ENCODE measurements at places on chromosomes 5 and 9. TPM values are rescaled to one million over a fixed set of nuclear protein-coding genes. Genes with fewer than 3 reads are reported as not detected.
A peak's percentile ranks its signal among the peaks of the same experiment; 100 is the strongest.

- DNase-seq = no peak
Measured at GRCh38 chr5:124935065-124935464, 188.6 kb upstream of the ZNF608 start.

- no peak for DNase-seq
Measured at GRCh38 chr5:50968356-50969149, 302.1 kb downstream of the PARP8 start.

- DNase-seq = no peak
Measured at GRCh38 chr5:159463590-159464321, 133.5 kb upstream of the IL12B start.

- no peak for DNase-seq
Measured at GRCh38 chr9:18350995-18351595, 122.9 kb upstream of the ADAMTSL1 start.

DNA sequence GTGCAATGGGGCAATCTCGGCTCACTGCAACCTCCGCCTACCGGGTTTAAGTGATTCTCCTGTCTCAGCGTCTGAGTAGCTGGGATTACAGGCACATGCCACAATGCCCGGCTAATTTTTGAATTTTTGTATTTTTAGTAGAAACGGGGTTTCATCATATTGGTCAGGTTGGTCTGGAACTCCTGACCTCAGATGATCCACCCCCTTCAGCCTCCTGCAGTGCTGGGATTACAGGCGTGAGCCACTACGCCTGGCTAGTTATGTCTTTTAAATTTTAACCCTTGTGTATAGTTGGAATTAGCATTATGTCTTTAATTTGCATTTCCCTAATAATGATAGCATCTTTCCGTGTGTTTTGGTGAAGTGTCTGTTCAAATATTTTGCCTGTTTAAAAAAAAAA lies 11.5 kb downstream of the GPBP1 start:
- no peak for DNase-seq

DNA sequence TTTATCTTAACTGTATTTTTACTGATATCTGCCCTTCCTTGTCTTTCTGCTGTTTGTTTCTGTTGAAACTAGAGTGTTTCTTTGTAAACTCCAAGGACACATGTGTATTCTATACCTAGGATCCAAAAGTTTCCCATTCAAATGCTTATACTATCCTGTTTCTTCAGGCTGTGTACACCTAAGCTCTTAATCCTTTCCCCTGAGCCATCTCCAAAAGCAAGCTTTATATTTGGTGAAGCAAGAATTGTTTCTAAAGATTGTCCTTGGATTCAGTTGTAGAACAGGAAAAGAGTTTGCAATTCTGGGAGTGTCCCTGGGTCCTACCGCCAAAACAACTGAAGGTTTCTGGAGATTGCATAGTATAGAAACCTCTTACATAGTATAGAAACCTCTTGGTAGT lies 65.9 kb downstream of the CWC27 start:
- no peak for DNase-seq

DNA sequence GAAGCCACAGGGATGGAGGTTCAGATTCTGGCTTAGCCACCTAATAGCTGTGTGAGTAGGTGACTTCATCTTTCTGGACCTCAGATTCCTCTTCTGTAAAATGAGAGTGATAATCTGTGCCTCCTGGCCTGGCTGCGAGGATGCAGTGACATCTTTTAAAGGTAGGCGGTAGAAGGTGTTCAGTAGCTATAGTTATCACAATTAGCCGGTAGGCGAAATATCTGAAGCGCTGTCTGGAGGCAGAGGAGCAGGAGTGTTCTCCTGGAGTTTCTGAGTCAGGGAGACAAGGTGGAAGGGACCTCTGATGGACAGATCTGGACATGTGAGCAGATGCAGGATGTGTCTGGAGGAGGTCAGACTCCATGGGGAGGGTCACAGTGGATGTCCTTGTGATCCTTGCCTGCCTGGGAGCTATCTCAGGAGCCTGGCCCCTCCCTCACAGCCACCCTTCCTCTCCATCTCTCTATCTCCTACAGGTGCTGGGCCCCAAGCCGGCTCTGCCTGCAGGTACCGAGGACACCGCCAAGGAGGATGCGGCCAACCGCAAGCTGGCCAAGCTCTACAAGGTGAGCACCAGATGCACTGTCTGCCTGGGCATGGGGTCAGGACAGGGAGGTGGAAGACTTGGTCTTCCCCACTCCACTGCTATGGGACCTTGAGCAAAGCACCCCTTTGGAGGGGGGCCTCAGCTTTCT lies 45.6 kb downstream of the GSN start:
- DNase-seq = no peak

- no peak for DNase-seq
Measured at GRCh38 chr9:137267933-137268355, 9.6 kb upstream of the TOR4A start.

GRCh38 chr5:59197911-59198310 lies 615.0 kb downstream of the RAB3C start:
- DNase-seq = no peak

- DNase-seq = no peak
Measured at GRCh38 chr9:25350011-25350410, 328.2 kb downstream of the TUSC1 start.

- DNase-seq = peak; percentile 21
Measured at GRCh38 chr9:34986540-34987047, 3.0 kb upstream of the DNAJB5 start.

GRCh38 chr5:68384936-68385594 lies 169.5 kb downstream of the PIK3R1 start:
- no peak for DNase-seq

- DNase-seq = no peak
Measured at GRCh38 chr9:2181792-2182191, 166.6 kb downstream of the SMARCA2 start.

GRCh38 chr5:177316005-177316404 lies 4.3 kb upstream of the MXD3 start:
- DNase-seq = no peak

DNA sequence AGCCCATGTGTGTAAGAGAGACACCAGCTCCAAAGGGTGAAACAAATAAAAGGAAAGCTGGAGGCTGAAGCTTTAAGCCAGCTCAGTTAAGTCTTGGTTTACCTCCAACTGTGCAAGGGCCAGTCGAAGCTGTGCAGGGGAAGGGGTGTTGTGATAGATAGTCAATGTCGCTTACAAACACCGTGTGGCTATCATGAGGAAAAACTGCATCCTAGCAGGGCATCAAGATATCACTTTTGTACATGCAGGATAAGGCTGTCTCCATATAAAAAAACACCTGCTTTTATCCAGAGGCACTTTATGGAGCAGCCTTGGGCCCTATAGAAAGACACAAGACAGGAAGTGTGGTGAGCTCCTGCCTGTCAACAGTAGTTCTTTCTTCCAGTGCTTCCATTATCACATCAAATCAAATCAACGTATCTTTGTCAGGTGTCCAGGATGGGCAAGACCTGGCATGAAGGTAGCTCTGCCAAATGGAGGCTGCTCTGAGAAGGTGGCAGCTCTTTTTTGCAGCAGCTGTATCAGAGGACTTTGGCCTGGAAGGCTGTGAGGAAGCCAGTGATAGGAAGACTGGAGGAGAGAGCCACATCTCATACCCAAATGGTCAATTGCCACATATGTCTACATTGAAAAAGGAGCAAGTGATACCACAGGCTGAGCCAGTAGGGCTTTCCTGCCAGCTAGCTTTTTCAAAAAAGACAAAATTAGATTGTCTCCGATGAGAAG lies 29.3 kb upstream of the SELENOP start:
- DNase-seq = no peak

DNA sequence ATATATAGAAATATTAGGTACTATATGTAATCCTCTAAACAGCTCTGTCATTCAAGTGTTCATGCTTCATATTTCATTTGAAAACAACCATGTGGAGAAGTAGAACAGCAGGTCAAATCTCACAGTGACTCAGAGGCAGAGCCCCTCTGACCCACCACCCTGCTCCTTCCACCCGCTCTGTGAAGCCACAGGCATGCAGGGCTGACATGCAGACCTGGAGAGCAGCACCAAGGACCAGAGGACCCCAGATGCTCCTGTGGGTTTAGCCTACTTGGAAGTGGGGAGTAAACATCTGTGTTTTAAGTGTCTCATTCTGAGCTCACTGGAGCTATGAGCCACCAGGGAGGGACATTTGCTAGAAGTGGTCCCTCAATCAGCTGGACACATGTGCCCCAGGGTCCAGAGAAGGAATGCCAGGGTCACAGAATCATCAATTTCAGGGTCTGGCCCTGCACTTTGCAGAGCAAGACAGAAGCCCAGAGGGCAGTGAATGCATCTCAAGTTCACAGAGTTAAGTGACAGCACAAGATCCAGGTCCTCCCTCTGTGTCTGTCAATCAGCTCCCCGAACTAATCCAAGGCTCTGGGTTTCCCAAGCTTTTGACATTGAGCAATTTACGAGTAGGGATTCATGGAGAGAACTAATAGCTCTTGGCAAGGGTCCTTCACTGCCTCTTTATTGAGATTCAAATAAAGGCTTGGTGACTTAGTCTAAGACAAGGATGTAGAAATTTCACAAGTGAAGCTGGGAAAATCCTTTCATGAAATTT lies 441.1 kb downstream of the SEMA5A start:
- DNase-seq = no peak

DNA sequence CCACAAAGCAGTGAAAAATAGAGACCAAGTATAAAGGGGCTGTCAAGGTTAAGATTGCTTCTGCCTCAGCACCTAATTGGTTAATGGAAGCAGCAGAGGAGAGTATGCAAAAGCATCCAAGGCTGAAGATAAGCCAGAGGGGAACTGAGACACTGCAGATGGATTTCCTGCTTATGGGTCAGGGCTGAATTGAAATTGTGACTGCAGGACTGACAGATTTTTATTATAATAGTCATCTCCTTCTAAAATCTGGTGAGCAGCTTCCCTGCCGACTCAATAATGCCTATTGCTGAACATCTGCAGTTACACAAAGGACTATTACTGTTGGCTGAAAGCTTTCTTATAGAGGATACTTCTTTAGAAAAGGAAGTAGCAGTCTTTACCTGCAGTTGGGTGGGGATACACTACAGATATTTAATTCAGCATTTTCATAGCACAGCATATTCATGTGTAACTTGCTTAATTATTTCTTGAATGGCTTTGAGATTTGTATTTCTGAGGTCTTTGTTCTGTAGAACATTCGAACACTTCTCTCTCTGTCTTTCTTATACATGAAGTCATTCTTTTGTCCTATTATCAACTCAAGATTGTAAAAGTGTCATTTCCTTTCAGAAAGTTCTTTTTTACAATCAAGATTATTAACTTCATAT lies 363.0 kb upstream of the RIOK2 start:
- no peak for DNase-seq

DNA sequence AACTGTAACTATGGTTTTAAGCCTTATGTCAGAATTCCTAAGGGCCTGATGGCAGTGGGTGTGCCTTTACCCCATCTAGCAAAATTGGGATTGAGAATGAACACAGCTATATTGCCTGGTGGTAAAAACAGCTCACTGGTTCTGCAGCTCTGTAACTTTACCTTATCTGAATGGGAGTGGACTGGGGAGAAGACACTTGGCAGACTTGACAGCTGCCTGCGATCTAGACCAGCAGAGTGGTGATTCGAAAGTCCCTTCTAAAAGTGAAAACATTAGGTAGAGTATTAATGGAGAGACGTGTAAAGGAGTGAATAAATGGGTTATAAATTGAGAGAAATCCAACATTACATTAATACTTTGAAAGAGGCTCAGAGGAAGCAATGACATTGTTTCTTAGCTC lies 289.1 kb upstream of the EDIL3 start:
- no peak for DNase-seq

GRCh38 chr5:171050916-171051315 lies 189.1 kb downstream of the RANBP17 start:
- DNase-seq = no peak

DNA sequence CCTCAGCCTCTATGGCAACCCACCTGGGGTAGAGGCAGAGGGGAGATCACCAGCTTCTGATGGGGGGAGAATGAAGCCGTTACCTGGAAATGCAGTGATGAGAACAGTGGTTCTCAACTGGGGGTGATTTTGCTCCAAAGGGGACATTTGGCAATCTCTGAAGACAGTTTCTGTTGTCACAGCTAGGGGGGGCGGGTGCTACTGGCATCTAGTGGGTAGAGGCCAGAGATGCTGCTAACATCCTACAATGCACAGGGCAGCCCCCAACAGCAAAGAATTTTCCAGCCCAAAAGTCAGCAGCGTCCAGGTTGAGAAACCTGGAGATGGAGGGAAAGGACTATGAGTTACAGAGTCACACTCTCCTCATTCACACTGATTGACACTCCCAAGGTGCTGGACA lies 84.5 kb downstream of the FGF1 start:
- DNase-seq = no peak

DNA sequence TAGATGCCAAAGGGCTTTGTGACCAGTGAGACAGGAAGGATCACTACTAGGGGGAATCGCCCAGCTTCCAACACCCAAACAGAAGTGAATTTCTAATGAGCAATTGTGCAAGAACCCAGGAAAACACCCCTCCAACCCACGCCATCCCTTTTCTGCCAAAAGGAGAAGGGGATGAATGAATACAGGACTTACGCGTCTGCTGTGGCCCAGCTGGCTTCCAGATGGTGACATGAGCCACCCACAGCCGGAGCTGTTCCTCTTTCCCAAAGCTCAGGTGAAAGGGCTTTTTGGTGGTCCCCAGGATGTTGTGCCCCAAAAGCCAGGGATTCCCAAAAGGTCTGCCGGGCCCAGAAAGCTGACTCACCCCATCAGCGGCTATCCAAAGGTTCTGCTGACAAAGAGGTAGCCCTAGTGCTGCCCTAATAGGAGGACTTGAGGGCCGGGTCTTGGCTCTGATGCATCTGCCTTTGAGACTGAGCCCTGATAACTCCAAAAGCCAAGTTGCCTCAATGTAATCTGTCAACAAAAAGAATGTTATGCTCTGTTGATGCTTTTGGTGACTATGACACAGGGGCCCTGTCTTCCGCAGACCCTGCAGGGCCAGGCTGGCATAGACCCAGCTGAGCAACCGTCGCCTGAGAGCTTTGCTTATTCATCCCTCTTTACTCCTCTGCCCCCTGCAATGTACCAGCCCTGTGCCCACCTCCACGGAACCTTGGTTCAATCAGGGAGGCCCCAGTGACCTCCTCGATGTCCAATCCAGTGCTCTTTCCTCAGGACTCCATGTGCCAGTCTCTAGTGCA lies 14.5 kb downstream of the GSN start:
- no peak for DNase-seq

Gene ACOT12
- not detected for total RNA-seq

Gene OMD
- total RNA-seq = 3.6 TPM

Gene SEC61B
- total RNA-seq = 27.7 TPM

Gene SLC6A7
- total RNA-seq = not detected

Gene IL3
- total RNA-seq = not detected

Gene PLEKHG4B
- total RNA-seq = not detected

Gene ST8SIA4
- 2.4 TPM for total RNA-seq

Gene ADAMTS12
- 1.1 TPM for total RNA-seq

Data from heart right ventricle (tissue), 16 donors.